ENCODE measurements at places on chromosomes 5 and 9.
A peak's percentile ranks its signal among the peaks of the same experiment; 100 is the strongest.

GRCh38 chr9:2267181-2267745, 252.1 kb downstream of the SMARCA2 start:
- DNase-seq, result no peak

- no peak for DNase-seq
Observed at GRCh38 chr5:34039398-34040157, 3.4 kb downstream of the C1QTNF3 start.

GRCh38 chr5:53826504-53826903, 266.1 kb downstream of the NDUFS4 start:
- no peak for DNase-seq

- no peak for DNase-seq
Observed at GRCh38 chr5:59593439-59594007, 300.0 kb downstream of the PDE4D start.

- no peak for DNase-seq
Observed at GRCh38 chr5:15711892-15712291, 211.9 kb downstream of the FBXL7 start.

- DNase-seq, result no peak
Observed at GRCh38 chr9:126974594-126974993, 60.0 kb downstream of the RALGPS1 start.

- no peak for DNase-seq
Observed at GRCh38 chr9:15935661-15936305, 382.9 kb downstream of the CCDC171 start.

DNA sequence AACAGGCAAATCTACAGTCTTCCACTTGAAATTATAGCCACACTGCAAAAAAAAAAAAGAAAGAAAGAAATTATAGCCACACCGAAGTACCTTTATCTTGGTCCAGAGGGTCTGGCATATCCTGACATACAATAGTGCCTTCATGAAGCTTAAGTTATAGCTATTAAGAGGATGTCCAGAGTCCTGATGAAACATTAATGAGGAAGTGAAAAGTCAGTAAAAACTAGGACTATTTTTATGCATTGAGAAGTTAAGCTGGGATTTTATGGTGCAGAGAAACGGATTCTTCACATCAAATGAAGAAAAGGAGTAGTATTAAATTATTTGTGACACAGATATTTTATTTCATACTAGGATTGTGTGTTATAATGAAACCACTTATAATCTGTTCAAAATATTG, 123.9 kb downstream of the SV2C start:
- no peak for DNase-seq

GRCh38 chr9:122342323-122343050, 28.3 kb upstream of the PTGS1 start:
- DNase-seq, result no peak

GRCh38 chr5:50684721-50685120, 18.3 kb downstream of the PARP8 start:
- DNase-seq, result no peak

- DNase-seq, result no peak
Observed at GRCh38 chr5:113487416-113487780, 855 bp downstream of the MCC start.

DNA sequence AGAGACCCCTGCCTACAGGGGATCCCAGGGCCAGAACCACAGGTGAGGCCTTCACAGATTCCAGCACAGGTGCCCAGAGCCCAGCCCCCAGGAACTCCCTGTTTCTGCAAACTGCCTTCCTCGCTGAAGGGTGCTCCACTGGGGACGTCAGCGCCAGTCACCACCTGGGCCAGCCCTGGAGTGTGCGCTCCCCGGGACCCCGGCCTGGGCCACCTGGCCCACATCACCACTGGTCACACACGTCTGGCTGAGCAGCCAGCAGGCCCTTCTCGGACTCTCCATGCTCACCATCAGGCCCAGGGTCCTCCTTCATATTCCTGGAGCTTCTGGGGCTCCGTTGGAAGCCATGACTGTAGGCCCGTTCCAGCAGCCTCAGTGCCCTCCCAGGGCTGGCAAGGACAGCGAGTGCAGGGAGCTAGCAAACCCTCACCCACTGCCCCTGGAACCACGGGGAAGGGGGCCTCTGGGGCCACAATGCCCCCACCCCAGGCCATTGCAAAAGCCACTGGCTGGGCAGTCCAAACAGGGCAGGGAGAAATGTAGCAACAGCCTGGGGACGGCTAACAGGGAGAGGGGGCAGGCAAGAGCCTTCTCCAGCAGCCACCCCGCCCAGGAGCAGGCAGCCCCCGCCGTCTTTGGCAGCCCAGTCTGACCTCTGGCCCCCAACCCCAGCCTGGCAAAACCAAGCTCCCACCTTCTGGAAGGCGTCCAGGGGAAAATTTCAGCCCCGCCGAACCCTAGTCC, 1.3 kb downstream of the AGPAT2 start:
- DNase-seq, result no peak

- no peak for DNase-seq
Observed at GRCh38 chr5:1332461-1333001, 12.4 kb downstream of the CLPTM1L start.

DNA sequence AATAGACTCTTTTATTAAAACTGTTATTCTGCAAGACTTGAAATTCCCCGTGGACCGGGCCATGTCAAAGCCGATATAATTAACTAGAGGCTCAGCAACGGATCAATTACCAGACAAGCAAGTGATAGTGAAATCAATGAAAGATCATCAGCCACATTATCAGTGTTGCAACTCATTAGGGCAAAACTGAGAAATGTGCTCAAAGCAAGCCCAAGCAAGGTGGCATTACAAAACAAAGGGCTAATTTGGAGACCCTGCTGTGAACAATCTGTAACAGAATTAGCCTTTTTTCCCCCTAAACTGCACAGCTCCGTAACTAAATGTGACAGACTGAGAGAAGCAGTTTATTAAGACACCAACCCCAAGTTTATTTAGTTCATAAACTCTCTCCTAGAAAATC, 140.3 kb downstream of the BNC2 start:
- no peak for DNase-seq

GRCh38 chr9:112382501-112383364, 2.8 kb downstream of the HSDL2 start:
- no peak for DNase-seq

DNA sequence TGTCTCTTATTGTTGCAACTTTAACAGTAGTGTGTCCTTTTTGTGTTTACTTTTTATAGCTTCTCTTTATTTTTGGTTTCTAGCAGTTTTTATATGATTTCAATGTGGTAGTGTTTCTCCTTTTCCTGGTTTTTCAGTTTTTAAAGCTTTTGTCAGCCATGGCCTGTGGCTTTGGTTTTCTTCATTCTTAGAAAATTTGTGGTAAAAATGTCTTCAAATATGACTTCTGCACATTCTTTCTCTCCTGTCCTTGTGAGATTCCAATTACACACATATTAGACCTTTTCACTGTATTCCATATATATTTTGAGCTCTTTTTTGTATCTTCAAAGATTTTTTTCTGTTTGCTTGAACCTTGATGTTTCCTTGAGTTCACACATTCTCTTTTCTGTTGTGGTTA, 180.5 kb downstream of the CNTLN start:
- DNase-seq, result no peak

- DNase-seq, result no peak
Observed at GRCh38 chr5:132457371-132458225, 33.0 kb downstream of the IRF1 start.

GRCh38 chr5:78334811-78335210, 25.6 kb upstream of the SCAMP1 start:
- DNase-seq, result no peak

GRCh38 chr5:107396351-107396690, 274.4 kb downstream of the EFNA5 start:
- no peak for DNase-seq

DNA sequence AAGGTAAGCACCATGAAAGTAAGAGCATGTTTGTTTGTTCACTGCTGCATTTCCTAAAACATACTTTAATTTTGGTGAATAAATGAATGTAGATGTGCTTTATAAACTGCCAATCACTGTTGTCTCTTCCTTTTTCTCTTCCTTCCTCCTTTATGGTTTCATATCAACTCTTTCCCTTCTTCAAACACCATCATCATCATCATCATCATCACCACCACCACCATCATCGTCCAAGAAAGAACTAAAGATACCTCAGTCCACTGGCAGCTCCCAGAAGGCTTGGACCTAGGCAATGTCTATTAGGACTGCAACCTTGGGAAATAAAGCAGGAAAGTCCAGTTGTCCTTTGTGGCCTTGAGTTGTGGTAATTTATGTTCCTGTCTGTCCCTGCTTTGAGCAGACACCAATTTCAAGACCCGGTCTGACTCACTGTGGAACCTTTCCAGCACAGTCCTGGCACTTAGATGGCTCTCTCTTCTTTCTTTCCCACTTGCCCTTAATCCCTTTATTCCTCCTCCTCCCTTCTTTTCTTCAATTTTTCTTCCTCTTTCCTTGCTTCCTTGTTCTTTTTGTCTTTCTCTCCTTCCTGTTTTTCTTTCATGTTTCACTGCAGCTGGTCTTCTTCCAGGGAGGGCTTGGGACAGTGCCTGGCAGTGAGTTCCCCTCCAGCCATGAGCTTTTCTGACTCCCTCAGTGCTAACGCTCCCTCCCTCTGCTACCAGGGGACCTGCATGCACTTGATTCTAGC, 99.3 kb downstream of the ANGPTL2 start:
- no peak for DNase-seq

GRCh38 chr9:26357803-26358344, 534.7 kb downstream of the CAAP1 start:
- no peak for DNase-seq

DNA sequence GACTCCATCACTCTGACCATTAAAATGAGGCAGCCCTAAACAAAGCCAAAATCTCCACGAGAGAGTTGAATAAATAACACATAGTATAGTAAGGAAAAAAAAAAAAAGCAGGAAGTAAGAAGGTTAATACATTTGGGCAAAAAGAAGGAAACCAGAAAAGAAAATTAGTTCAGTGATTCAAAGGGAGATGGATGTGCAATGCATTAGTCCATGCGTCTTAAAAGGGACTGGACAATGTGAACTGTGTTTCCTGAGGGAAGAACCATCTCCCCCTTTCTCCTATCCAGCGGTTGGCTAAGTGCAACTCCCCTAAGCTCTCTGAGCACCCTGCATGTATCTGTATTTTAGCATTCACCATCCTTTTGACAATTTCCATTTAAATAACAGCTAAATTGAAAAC, 1.4 kb downstream of the ANKRA2 start:
- DNase-seq, result no peak

DNA sequence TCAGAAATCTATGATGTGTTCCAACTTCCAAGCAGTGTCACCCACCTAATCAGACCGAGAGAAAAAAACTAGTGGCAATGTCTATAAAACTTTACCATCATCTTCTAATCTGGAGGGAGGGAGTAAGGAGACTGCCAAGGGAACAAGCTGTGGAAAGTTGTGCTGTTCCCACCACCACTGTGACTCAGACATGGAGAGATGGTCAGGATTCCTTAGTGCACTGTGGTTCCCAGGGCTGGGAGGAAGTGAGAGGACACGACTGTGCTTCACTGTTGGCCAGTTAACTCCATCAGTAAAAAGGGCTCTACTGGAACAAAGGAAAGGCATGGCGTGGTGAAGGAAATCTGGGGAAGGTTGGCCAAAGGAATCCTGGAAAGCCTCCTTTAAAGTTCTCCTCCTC, 18.8 kb downstream of the TICAM2 start:
- no peak for DNase-seq

- DNase-seq, result peak; percentile 92
Observed at GRCh38 chr5:41903892-41904799, at the start of gene RIMOC1. Gene RIMOC1, plus strand, starts transcription at chr5:41904344. Its CDS starts 24 bp downstream, at chr5:41904368.

- no peak for DNase-seq
Observed at GRCh38 chr5:59107692-59108091, 524.8 kb downstream of the RAB3C start.

GRCh38 chr9:114813717-114814418, 8.0 kb upstream of the TNFSF15 start:
- no peak for DNase-seq

- DNase-seq, result no peak
Observed at GRCh38 chr5:173642895-173643481, 26.5 kb upstream of the BOD1 start.

DNA sequence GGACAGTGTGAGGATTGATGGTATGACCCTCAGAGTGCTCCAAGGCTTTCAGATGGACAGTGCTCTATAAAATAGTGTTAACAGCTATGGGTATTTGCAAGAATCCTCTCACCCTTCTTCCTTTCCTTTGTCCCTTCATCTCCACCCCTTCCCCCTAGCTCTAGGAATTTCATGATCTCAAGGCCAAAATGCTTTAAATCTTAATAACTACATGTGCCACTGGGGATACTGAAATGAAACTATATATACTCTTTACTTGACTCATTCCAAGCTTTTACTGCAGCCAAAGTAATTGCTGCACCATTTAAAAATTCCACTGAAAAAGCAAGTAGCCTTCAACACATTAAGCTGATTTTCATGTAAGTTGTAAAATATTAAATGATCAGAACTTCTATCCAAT, 361.6 kb upstream of the SLC30A5 start:
- no peak for DNase-seq

GRCh38 chr5:115475788-115476187, 68.8 kb downstream of the FEM1C start:
- no peak for DNase-seq

DNA sequence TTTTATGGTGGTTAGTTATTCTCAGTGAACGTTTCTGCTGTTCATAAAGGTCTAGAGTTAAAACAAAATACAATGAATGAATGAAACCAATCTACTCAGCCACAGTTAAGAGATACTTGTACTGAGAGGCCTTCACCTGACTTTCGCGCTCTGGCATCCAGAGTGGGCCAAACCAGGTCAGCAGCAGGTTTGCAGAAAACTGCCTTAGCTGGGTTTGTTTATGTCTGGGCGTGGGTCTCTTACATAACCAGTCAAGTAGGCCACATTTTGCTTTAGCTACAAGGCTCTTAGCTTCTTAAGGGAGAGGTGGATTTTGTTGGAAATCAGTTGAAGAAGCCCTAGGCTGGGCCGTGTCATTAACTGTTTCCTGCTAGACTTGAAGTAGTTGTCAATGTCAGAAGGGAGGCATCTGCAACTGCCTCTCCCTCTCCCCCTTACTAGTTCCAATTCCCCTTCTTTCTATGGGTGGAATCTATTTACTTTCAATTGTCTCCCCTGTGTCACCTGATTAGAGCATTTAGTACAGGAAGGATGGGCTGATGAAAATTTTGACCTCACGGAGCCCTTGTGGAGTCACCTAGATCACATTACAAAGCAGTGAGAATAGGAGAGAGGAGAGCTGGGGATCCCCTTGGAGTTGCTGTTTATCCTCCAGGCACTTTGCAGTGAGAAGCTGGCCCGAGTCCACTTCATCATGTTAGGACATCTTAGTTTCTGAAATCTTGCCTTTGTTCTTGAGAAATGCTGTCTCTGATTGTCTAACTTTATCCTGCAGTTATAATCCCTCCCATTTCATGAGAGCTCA, 200.5 kb downstream of the ARHGEF28 start:
- DNase-seq, result no peak

Data from GM18507 (cell line).